ENCODE measurements at places on chromosomes 5 and 9. TPM values are rescaled to one million over a fixed set of nuclear protein-coding genes. Genes with fewer than 3 reads are reported as not detected.

PCDHA1 gene
- total RNA-seq: 0.08 TPM

INPP5E gene
- 17.7 TPM for total RNA-seq

SH3GL2 gene
- total RNA-seq: 0.05 TPM

PCSK1 gene
- total RNA-seq: 0.16 TPM

NFIL3 gene
- total RNA-seq: 8.7 TPM

ZFP2 gene
- total RNA-seq: 0.06 TPM

SH3RF2 gene
- 3.0 TPM for total RNA-seq

FCN2 gene
- total RNA-seq: not detected

IL13 gene
- not detected for total RNA-seq

SMAD5 gene
- 44.1 TPM for total RNA-seq

PTGES gene
- 174 TPM for total RNA-seq

TXNDC8 gene
- total RNA-seq: not detected

TAS2R1 gene
- total RNA-seq: not detected

DOK3 gene
- 3.9 TPM for total RNA-seq

GCNT4 gene
- total RNA-seq: 0.33 TPM

ZFP37 gene
- total RNA-seq: 1.7 TPM

SLC1A3 gene
- 0.08 TPM for total RNA-seq

GALNT10 gene
- 110 TPM for total RNA-seq

PTGS1 gene
- 2.3 TPM for total RNA-seq

SLU7 gene
- total RNA-seq: 39.0 TPM

FCN1 gene
- not detected for total RNA-seq

PLCXD3 gene
- 0.21 TPM for total RNA-seq

SPATA31C2 gene
- not detected for total RNA-seq

SLC2A6 gene
- 17.2 TPM for total RNA-seq

TNC gene
- total RNA-seq: 0.58 TPM

BSPRY gene
- total RNA-seq: 0.11 TPM

SLC25A2 gene
- total RNA-seq: not detected

PROP1 gene
- 0.18 TPM for total RNA-seq

PPP2R2B gene
- 0.09 TPM for total RNA-seq

FAF2 gene
- 48.5 TPM for total RNA-seq

CKMT2 gene
- total RNA-seq: not detected

PTPRD gene
- total RNA-seq: 0.59 TPM

QRFP gene
- not detected for total RNA-seq

CDC20B gene
- total RNA-seq: 0.08 TPM

TLX3 gene
- total RNA-seq: not detected

COL23A1 gene
- not detected for total RNA-seq

ORM2 gene
- total RNA-seq: not detected

C5orf58 gene
- not detected for total RNA-seq

CEP72 gene
- total RNA-seq: 7.6 TPM

UNC5A gene
- total RNA-seq: 0.77 TPM

ITK gene
- 0.43 TPM for total RNA-seq

OR2V1 gene
- total RNA-seq: not detected

FAM170A gene
- total RNA-seq: not detected

FOXD4L5 gene
- total RNA-seq: 0.05 TPM

ANKRD18A gene
- total RNA-seq: 13.7 TPM

CAMK4 gene
- not detected for total RNA-seq

PCDHGA10 gene
- total RNA-seq: 0.02 TPM

HAVCR2 gene
- total RNA-seq: 0.52 TPM

UBTD2 gene
- 16.7 TPM for total RNA-seq

CER1 gene
- total RNA-seq: not detected

MLANA gene
- total RNA-seq: not detected

MAP3K1 gene
- total RNA-seq: 1.9 TPM

SCGB3A2 gene
- total RNA-seq: not detected
